ENCODE measurements at places on chromosomes 13 and 19.

- no peak for DNase-seq
These were observed 84.0 kb upstream of the LSM14A start for GRCh38 chr19:34088292-34088691.

GRCh38 chr19:2552859-2553258 lies 76.9 kb downstream of the GADD45B start:
- no peak for DNase-seq

DNA sequence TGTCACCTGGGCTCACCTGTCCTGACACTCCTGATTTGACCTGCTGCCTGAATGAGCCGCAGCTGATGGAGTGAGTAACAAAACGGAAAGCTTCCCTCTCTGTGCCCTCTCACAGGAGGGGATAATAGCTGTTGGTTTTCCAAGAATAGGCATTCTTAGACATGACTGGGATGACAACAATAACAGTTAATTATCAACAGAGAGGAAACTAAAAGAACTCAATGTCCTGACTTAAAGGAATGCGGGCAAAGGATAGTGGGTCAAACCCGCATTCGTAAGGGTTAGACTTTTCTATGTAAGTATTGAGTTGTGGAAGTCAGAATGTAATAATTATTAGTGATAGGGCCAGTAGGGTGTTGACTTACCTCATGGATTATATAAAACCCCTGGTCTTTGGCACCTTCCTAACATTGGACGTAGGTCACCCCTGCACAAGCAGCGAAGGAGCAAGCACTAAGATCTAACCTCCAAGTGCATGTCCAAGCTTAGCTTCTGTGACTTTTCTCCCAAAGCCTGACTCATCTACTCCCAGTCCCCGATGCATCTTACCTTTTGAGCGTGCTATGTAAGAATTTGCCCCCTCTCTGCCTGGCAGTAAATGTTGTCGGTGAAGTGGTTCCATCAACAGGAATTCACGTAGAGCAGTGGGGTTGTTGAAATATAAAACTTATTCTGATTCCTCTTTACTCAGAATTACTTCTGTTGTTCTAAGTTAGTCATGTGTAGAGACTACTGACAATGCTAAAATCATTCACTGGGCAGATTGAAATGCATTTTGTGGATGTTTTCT lies 442.3 kb downstream of the FGF9 start:
- DNase-seq = no peak

- no peak for DNase-seq
These were observed 27.7 kb downstream of the ATP4B start for GRCh38 chr13:113630296-113630695.

- DNase-seq = peak; percentile 70
These were observed 953 bp downstream of the DZIP1 start for GRCh38 chr13:95643571-95643935.

DNA sequence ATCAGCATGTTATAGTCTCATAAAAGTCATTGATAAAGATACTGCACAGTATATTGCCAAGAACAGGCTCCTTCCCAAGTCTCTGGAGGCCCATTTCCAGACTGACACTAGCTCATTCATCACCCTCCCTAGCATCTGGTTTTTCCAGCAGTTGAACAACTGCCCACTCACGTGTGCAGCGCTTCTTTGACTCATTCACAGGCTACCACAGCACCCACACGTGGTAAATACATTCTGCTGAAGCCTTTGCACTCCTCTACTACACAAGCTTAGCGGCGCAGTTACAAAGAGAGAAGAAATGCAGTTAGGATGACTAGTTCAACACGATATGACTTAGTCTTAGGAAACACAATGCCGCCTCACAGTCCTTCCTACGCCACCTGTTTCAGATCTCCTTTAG lies 87.7 kb downstream of the DOCK9 start:
- DNase-seq = no peak

DNA sequence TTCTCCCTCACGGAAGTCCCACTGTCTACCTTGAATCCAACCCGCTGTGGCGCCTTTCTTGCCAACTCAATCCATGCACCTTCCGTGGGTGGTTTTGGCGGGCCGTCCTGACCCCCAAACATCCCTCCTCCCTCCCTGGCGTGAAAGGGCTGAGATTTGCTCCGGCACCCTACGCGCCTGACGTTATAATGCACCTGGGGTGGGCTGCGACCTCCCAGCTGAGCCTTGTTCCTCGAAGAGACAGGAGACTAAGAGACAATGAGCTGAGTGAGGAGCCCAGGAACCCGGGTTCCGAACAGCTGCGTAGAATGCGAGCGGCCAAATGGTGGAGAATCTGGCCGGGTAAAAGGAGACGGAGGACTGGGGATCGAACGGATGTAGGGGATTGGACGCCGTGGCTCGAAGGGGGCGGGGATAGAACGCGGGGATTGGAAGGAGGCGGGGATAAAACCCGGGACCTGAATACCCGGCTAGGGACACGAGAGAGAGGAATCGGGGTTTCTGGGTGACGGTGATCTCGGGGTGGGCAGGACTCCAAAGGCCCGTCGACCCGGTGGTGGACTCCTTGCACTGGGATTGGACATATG lies at the start of gene CPT1C:
CPT1C (plus strand) TSS at position 461 of the 587 bp plus-strand sequence. CDS start 1,137 bp downstream, outside the sequence.
- DNase-seq = peak; percentile 98

DNA sequence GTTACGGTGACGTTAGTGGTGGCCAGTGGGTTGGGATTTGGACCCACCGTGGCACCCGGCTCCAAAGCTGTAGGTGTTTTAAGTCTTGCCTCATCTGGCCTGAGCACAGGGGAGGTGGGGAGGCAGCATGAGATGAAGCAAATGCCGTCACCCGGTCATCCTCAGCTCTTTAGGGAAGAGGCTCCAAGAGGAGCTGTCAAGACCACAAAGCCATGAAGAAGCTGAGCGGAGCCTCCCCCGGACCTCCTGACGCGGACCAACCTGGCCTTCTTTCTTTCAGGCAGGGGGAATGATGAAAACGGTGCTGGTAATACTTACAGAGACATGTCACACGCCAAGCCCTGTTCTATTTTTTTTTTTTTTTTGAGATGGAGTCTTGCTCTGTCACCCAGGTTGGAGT lies 7.4 kb downstream of the ACTMAP start:
- no peak for DNase-seq

- no peak for DNase-seq
These were observed 89.9 kb downstream of the TEX26 start for GRCh38 chr13:31022288-31022895.

GRCh38 chr19:5961969-5962945 lies 15.7 kb downstream of the RANBP3 start:
- no peak for DNase-seq

GRCh38 chr13:38566519-38566918 lies 120.4 kb upstream of the FREM2 start:
- DNase-seq = no peak

- DNase-seq = peak; percentile 88
These were observed 4.4 kb upstream of the PROZ start for GRCh38 chr13:113153810-113154748.

DNA sequence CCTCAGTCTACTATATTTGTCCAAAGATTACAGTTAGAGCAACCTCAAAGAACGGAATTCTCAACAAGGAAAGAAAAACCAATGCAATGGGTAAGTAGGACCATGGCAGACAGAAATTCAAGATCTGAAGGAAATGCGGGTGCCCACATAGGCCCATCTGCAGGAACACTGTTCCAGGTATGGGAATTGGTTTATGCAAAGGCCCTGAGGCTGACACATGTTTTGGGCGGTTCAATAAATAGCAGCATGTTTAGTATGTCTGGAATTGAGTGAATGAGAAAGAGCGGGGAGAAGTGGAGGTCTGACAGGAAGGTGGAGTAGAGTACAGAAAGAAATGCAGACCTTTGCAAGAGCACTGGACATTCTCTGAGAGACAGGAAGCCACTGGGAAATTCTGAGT lies 164.7 kb upstream of the KLF12 start:
- DNase-seq = no peak

DNA sequence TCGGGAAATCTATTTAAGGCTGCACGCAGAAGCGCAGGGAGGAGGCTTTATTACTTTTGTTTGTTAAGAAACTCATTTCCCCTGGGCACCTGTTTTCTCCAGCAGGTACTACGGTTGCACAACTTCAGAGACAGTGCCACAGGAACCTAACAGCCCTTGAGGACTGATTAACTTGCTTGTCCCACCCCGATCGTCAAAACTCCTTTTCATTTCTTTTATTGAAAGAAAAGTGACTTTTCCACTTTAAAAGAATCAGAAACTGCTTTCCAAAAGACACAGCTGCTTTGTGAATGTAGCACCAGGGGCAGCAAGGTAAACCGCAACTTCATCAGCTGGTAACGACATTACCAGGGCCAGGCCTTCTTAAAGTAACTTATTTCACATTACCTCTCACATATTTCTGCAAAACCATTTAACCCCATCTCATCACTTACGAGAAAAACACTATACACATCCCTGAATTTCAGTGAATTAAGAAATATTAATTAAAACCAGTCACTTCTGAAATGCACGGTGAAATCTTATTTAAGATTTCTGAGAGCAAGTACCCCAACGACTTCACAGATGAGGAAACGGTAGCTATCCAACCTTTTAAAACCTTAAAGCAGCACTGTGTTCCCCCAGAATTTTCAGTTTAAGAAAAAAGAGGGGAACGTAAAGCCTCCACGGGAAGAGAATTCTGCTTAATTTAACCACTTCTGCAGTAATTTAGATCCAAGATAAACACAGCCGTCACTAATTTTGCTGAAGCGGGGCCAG lies 1.4 kb downstream of the ANKRD10 start:
- peak; percentile 52 for DNase-seq

DNA sequence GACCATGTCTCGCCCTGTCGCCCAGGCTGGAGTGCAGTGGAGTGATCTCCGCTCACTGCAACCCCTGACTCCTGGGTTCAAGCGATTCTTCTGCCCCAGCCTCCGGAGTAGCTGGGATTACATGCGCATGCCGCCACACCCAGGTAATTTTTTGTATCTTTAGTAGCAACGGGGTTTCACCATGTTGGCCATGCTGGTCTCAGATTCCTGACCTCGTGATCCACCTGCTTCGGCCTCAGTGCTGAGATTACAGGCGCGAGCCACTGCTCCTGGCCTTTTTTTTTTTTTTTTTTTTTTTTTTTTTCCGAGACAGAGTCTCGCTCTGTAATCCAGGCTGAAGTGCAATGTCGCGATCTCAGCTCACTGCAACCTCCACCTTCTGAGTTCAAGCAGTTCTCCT lies 4.9 kb upstream of the KEAP1 start:
- DNase-seq = no peak

GRCh38 chr19:56671613-56671994 lies at the start of gene ZNF835:
ZNF835 (minus strand) TSS chr19:56671757; CDS start chr19:56665198, 6,559 bp downstream.
- DNase-seq = peak; percentile 92

DNA sequence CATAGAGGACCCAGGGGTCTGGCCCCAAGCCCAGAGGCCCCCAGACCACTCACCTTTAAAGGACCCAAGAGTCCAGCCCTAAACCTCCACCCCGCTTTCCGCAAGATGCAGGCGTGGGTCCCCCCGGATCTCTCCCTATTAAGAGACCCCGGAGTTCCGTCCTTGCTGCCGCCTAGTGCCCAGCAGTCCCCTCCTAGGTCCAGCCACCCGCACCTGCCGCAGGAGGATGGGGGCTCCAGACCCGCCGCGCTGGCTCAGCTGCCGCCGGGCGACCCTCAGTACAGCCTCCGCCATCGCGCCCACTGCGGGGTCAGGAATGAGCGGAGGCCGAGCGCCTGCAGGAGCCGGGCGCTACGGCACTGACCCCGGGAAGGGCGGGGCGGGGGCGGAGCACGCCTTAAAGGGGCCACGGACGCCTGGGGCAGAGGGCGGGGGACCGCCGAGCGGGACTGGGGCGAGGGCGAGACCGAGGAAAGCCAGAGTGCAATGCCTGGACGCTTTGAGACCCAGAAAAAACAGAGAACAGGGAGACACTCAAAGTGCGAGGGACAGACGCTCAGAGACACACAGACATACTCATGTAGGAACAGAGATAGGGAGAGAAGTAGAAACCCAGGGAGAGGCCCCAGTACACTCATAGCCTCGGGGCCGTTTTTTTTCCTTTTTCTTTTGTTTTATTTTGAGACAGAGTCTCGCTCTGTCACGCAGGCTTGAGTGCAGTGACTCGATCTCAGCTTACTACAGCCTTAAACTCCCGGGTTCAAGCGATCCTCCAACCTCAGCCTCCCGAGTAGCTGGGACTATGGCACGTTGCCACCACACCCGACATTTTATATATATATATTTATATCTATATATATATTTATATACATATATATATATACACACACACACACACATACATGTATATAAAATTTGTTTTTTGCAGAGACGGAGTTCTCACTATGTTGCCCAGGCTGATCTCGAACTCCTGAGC lies at the start of gene ETHE1:
ETHE1 (minus strand) TSS at position 318 of the 976 bp plus-strand sequence; CDS start at position 294, 24 bp downstream.
- peak; percentile 84 for DNase-seq

DNA sequence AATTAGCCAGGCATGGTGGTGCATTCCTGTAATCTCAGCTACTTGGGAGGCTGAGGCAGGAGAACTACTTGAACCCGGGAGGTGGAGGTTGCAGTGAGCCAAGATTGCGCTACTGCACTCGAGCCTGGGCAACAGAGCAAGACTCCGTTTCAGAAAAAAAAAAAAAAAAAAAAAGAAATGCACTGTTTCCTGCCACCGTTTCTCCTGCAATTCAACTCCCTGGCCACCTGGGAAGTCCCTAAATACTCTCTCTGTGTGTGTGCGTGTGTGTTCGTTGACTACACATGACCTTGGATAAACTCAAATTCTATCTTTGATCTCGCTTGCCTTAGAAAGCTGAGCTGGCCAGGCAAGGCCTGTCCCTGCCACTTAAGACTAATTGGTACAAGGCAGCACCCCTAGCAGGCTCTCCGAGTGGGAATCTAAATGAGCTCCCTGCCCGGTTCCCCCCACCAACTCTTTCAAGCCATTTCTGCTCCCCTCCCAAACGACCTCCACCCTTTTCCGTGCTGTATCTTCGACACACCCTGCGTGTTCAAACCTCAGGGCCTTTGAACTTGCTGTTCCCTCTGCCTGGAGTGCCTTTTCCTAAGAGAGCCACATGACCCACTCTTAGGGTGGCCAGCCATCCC lies 5.2 kb upstream of the BCAT2 start:
- DNase-seq = peak; percentile 47

- no peak for DNase-seq
These were observed 19.2 kb upstream of the GRTP1 start for GRCh38 chr13:113383089-113383488.

DNA sequence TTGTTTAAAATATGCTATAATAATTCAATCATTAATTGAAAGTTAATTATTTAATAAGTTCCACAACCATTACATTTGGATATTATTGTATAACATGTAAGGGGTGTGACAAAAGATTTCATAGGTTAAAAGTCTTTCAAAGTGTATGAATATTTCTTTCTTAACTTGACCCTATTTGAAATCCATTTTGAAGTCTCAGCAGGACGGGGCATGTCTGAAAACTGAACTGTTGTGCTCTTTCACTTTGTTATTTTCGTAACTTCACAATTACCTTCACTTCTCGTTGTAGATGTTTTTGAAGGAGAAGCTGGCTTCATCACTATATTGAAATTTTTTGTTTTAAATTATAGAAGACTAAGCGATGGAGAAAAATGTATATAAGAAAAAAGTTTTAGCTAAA lies 1775.7 kb downstream of the PCDH9 start:
- no peak for DNase-seq

DNA sequence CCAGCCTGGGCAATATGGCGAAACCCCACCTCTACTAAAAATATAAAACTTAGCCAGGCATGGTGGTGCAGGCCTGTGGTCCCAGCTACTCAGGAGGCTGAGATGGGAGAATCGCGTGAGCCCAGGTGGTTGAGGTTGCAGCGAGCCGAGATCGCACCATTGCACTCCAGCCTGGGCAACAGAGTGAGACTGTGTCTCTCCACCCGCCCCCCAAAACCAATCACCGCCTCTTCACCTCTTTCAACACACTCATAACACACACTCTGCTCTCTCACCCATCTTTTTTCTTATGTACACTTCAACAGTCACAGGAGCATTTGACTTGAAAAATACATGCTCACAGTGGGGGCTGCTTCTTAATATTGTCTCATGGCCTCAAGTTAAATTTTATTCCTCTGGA lies 76.8 kb downstream of the ESD start:
- no peak for DNase-seq
